Left lung (tissue), 14 donors: ENCODE measurements at places on chromosomes 2 and 18. TPM values are rescaled to one million over a fixed set of nuclear protein-coding genes. Genes with fewer than 3 reads are reported as not detected.

RPRM gene
- not detected for total RNA-seq

IL37 gene
- not detected for total RNA-seq

LGALSL gene
- total RNA-seq, result 33.5 TPM

DPYSL5 gene
- total RNA-seq, result not detected

IL1R1 gene
- 142 TPM for total RNA-seq

ABCA12 gene
- total RNA-seq, result 0.34 TPM

TMEM37 gene
- total RNA-seq, result 15.3 TPM

FAM237A gene
- total RNA-seq, result not detected

NCK2 gene
- 43.5 TPM for total RNA-seq

DLX2 gene
- not detected for total RNA-seq

GNLY gene
- total RNA-seq, result 10.5 TPM

GPBAR1 gene
- 4.3 TPM for total RNA-seq

TNP1 gene
- total RNA-seq, result not detected

NT5C1B gene
- total RNA-seq, result not detected

CNTNAP5 gene
- not detected for total RNA-seq

PTPRM gene
- total RNA-seq, result 78.5 TPM

DYNC1I2 gene
- total RNA-seq, result 87.2 TPM

AQP12B gene
- total RNA-seq, result not detected
